HL-60 (cell line): ENCODE measurements at places on chromosomes 11 and 22.

DNA sequence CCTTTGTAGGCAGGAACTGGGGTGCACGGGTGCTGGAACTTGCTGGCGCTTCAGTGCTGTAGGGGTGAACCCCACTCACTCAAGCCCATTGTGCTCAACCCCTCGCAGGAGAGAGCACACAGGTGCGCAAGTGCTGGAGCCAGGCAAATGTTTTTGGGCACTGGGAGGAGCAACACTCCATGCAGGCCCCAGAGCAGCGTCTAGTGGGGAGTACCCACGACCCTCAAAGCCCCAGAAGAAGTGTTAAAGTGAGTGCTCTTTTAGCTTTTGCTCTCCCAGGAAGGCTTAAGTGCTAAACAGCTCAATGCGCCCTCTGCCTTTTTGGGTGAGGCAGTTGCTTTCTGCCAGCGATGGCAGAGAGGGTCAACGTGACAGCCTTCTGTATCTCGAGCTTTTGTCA is 282.2 kb upstream of the ARHGAP42 start:
- DNase-seq = no peak

DNA sequence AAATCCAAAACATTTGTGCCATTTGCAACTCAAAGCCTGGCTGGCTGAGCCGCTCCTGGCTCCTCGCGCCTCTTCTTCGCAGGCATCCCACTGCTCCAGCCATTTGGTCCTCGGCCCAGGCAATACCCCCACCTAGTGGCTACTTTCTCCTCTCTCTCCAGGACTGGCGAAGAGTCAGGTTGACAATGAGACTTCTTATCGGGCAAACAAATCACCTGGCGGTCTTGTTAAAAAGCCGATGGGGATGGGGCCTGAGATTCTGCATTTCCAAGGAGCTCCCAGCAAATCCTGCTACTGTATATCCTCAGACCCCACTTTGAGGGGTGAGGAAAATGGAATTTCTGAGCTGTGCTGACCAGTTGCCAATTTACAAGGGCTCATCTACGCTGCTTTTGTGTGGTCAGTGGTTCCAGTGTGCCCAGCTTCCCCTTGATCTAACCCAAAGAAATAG is 89.0 kb downstream of the ISX start:
- peak; percentile 39 for DNase-seq

DNA sequence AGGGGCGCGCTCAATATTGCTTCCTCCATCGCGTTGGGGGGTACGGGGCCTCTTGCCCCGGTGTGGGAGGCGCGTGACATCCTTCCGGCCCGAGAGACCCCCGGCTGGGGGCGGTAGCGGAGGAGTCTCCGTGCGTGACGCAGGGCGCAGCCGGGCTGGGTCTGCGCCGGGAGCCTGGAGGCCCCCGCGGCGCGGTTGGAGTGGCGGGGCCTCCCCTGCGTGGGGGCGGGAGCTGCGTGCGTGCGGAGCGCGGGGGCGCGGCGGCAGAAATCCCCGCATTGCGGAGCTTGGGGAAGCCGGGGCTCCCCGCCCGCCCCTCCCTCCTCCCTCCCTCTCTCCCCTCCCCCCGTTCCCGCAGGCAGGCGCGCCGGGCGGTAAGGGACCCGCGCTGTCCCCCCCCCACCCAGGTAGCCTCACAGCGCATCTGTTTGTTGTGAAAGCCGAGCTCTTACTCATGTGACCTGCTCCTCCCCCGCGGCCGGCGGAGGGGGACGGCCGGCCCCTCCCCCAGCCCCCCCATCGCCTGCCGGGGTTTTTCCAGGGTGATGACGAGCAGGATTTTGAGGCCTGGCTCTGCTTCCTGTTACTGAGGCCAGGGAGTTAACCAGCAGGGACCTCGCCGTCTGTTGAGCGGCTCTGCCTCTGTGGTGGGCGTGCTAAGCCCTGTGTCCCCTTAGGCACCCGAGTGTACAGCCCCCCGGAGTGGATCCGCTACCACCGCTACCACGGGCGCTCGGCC is 1.6 kb downstream of the PIM3 start:
- peak; percentile 78 for DNase-seq

GRCh38 chr11:76288166-76288980 is 82.1 kb upstream of the WNT11 start:
- DNase-seq = no peak

DNA sequence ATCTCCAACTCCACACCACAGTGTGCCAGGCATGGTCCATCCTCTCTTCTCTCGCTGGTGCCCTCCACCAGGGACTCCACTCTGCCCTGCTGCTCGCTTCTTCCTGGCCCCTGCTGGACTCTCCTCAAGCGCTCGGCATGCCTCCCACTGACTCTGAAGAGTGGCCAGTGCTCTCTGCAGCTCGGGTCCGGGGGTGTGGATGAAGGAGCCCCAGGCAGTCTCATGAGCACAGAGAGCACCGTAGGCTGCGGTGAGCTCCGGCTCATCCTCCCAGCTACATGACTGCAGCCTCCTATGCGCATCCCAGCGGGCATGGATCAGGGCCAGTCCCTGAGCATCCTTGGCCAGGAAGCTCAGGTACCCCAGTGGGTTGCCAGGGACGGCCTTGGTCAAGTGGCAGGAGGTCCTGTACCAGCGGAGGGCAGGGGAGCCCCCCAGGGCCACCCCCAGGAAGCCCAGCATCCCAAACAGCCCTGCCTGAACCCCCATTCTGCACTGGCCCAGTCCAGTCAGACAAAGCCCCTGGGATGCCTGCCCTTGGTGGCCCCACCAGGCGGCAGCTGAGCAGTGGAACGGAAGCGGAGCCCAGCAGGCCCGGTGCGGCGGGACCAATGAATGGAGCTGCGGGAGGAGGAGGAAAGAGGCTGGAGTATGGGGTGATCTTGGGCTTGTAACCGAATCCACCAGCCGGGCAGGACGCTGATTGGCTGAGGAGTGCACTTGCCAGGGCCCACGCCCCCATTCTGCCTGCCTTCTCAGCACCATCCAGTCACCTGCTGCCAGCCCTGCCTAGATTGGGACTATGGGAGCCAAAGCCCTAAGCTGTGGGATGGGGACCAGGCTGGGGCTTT is at the start of gene PLA2G3:
Gene PLA2G3, minus strand, starts transcription at position 643 of the 851 bp plus-strand sequence. Its CDS starts 154 bp downstream, at position 489.
- DNase-seq = no peak

DNA sequence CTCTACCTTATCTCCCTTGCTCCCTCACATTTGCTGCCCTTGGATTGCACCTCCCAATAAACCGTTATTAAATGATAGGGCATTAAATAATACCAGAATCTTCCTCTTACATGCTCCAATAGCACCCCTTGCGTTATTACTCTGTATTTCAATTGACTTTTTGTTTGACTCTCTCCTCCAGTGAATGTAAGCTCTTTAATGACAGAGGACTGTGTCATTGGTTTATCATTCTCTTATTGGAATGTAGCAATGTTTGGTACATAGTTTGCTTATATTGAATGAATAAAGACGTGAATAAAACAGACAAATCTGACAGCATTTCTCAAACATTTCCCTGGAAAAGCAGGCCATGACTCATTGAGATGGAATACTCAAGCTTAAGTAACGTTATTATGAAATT is 8.7 kb upstream of the MPEG1 start:
- DNase-seq = no peak
